Hematopoietic multipotent progenitor cell treated with erythropoietin and hydrocortisone succinate and interleukin-3 and kit ligand, for 6 days (in vitro differentiated cells): ENCODE measurements at places on chromosomes 2 and 18.
A peak's percentile ranks its signal among the peaks of the same experiment; 100 is the strongest.

DNA sequence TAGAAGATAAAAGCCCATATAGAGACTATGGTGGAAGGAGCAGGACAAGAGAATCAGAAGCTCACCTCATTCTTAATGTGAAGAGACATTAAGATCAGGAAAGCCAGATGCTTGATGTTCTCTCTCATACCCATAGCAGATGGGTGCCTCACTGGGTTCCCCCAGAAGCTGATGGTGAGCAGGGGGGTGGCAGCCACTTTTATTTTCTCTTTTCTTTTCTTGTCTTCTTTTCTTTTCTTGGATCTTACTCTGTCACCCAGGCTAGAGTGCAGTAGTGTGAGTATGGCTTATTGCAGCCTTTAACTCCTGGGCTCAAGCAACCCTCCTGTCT, 14.8 kb upstream of the CXCR4 start:
- DNase-seq = no peak

DNA sequence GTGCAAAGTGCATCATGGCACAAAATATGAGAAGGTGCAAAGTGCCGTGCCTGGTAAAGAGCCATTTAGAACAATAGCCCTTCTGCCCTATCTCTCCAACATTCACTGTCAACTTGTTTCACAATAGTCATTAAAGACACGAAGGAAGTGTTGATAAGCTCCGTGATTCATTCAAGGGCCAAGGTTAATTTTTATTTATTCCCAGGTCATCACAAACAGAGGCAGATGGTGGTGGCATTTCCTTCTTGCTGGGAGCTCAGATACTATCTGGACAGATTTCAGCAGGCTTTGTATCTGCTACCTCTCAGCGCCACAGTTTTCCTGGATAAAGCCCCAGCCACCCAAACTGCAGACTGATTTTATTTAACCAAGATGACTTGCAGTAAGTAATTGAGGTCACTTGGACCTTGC, 309.3 kb downstream of the ZNF521 start:
- DNase-seq = peak; percentile 6

- DNase-seq = no peak
Measured at GRCh38 chr2:241724259-241724974, 10.0 kb upstream of the D2HGDH start.

DNA sequence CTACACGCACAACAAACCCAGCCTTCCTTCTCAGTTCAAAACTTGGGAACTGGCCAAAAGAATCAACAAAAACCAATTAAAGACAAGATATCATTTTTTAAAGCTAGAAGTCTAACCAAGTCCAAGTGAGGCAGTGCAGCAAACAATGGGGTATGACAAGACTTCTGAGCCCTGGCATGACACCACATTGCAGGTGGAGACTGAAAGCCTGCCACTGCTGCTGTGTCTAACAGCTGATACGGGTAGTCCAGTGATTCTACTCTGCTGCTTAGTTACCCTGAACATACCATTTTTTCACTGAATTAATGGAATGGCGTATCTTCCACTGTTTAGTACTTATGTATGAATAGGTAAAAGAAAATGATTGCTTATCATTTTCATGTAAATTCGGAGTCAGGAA, 47.4 kb upstream of the KIDINS220 start:
- DNase-seq = no peak

GRCh38 chr18:46502444-46502843, 154.6 kb downstream of the LOXHD1 start:
- DNase-seq = peak; percentile 53

- no peak for DNase-seq
Measured at GRCh38 chr2:42353792-42354429, 7.1 kb downstream of the COX7A2L start.

DNA sequence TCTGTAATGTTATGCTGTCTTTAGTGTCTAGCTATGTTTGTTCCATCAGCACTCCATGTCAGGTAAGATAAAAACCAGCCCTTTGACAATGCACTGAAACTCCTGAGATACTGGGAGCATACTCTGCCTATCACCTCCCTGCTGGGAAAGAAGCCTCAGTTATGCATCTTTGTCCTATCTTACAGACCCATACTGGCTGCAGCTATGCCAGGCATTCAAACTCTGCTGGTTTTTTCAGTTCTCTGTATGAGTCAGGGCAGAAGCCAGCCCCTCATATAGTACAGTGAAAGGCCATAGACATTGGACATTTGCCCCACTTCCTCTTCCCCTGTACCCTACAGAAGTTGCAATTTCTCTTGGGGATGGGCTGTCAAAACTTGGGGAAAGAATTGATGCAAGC, 181.1 kb upstream of the RGPD4 start:
- DNase-seq = no peak

GRCh38 chr2:194661431-194661830, 995.6 kb upstream of the SLC39A10 start:
- DNase-seq = no peak

- DNase-seq = no peak
Measured at GRCh38 chr18:30684825-30685481, 357.6 kb downstream of the DSC3 start.

DNA sequence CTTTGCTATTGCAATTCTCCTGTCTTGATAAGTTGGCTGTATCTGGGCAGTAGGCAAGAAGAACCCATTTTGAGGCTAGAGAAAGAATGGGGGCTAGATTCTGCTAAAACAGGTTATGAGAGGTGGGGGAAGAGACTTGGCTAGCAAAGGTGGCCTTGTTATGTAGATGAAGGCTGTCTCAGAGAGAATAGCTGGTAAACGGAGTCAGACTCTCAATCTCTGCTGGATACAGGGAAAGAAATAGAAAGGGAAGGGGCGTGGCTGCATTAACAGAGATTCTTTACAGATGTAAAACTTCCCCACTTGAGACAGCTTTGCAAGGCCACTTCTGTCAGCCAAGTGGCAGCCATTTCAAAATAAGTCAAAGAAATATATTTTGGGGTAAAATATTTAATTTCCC, 38.1 kb upstream of the ARHGAP25 start:
- no peak for DNase-seq

GRCh38 chr2:171244466-171244969, 83.8 kb upstream of the TLK1 start:
- no peak for DNase-seq

GRCh38 chr2:64104933-64105332, 39.3 kb downstream of the PELI1 start:
- peak; percentile 9 for DNase-seq

- no peak for DNase-seq
Measured at GRCh38 chr2:237639052-237639835, 11.9 kb downstream of the LRRFIP1 start.

DNA sequence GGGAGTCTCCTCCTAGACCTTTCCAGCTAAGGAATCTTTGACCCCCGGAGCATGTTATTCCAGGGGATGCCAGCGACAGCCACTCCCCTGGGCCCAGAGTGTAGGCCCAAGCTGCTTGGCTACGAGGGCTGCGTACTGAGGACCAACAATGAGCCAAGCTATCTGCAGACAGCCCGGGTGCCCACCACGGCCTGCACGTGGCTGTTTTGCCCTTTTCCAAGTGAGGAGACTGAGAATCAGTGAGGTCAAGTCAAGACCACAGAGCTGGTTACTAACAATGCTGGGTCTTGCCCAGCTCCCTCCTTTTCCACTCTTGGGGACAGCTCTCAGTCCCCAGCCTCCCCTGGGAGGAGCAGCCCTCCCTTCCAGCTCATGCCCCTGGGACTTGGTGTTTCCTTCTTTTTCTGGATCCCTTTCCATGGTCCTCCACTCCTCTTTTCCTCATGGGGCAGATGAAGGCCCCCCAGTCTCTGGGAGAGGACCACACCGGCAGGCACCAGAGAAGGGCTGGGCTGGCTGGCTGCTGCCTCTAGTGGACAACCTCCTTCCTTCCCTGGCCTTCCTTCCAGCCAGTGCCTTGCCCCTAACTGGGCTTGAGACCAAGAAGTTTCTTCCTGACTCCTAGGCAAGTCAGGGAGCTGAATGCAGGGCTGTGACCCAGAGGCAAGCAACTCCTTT, 550 bp upstream of the MALL start:
- peak; percentile 35 for DNase-seq

- no peak for DNase-seq
Measured at GRCh38 chr2:110832740-110833139, 100.4 kb downstream of the ACOXL start.

DNA sequence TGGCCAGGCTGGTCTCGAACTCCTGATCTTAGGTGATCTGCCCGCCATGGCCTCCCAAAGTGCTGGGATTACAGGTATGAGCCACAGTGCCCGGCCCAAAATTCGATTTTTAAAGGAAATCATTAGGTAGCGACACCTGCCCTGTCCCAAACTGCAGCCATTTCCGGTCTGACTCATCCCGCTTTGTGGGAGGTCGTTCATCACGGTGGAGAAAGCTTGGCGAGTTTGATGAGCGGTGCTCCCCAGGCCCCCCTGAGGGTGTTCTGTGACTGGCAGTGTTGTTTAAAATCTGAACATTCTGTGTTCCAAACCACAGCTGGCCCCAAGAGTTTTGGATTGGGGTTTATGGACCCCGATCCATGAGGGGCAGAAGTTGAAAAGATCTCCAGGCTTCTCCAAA, 53.0 kb upstream of the GLI2 start:
- DNase-seq = no peak

DNA sequence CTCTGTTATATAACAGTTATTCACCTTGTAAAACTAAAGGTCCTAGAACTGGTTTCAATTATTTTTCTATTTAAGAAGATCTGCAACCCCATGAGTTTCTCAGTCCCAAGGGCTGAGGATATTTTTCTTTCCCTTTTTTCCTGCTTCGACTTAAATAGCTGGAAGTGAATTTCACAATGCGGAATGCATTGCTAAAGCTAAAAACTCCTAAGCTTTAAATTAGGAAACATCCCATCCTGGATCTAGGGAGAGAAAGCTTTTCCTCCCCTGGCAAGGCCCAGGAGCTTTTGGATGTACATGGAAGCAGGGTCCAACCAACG, 1.4 kb downstream of the RFX8 start:
- DNase-seq = no peak

DNA sequence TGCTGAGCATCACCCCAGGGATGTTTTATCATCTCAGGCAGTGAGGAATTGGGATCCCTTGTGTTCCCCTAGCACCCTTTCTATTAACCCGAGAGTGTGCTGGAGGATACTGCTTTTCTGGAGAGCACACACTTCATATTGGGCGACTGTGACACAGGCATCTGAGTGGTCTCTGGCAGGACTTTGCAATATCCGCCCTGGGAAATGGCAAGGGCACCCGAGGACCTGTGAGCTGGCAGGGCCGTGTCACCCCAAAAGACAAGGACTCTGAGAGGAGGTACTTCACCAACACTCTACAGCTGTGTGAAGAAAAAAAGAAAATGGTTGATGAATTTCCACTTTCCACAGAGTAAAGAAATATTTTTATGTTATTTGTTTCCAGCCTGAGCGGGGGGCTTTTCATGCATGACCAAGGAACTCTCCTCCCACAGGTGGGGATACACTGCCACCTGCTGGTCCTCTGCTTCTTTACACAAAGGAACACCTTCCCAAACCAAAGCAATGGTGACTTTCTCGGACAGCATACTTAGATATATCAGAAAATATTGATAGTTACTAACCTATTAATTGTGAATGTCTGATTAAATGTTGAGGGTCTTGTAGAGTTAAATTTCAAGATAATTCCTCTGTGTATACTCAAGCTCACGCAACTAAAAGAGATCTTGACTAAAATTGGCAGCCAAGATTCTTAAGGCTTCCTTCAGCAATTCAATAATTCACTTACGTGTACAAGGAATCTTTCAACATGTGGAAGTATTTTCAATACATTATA, 45.9 kb upstream of the REG3G start:
- DNase-seq = peak; percentile 72

DNA sequence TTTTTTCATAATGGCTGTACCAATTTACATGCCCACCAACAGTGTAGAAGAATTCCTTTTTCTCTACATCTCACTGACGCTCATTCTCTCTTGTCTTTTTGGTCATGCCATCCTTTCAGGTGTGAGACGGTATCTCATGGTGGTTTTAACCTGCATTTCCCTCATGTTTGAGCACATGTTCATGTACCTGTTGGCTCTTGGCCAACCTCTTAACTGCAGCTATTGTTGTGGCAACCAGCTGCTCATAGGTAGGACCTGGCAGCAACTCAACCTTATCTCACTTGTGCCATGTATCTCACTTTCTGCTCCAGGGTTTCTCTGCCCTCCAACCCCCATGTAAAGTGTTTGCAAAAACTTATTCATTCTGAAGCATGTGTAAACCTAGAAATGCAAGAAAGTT, 167.5 kb downstream of the UPP2 start:
- no peak for DNase-seq

DNA sequence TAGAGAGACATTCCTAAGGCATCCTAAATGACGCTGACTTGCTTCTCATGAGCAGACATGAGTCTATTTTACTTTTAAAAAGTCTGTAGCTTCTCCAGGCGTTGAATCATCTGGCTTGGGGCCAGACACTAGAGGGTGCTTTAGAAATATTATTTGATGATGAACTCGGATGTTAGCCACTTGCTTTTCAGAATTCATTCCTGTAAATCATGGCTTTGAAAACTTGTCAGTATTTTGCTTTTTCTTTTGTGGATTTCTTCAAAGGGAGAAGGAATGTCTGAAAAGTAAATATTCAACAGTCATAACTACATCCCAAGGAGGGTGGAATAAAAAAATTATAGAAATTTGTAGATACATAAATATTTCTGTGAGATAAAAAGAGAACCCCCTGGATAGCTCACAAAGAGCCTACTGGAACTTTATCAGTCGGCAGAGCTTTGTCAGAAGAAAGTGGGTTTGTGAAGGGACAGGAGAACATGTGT, 370.8 kb downstream of the OSR1 start:
- DNase-seq = peak; percentile 2

- peak; percentile 9 for DNase-seq
Measured at GRCh38 chr2:170843656-170844055, 27.0 kb downstream of the GAD1 start.

DNA sequence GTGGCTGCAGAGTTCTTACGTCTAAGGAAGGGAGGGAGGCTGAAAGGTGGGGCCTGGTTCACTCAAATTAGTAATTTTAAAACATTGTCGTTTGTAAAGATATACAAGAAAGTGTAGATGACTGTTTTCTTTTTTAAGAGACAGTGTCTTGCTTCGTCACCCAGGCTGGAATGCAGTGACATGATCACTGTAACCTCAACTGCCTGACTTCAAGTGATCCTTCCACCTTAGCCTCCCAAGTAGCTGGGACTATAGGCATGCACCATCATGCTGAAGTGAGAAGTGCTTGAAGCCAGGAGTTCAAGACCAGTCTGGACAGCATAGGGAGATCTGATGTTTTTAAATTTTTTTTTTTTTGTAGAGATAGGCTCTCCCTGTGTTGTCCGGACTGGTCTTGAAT, 52.9 kb downstream of the HNRNPLL start:
- no peak for DNase-seq

DNA sequence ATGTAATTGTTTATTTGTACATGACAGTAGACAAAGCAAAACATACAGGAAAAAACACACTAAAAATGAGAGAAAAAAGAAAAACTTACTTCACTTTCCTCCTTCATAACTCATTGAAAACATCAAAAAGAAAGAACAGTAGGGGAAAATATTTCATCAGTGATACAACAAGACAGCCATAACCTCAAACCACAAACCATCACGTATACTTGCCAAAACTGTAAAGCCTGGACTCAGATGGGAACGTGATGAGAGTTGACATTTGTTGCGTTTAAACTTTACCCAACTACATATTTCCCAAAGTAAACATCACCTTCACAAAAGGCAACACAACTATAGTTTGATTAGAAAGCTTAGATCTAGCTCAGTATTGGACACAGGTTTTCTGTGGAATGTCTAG, 278.2 kb upstream of the COL3A1 start:
- no peak for DNase-seq
